ENCODE measurements at places on chromosomes 7 and 10. TPM values are rescaled to one million over a fixed set of nuclear protein-coding genes. Genes with fewer than 3 reads are reported as not detected.

DNA sequence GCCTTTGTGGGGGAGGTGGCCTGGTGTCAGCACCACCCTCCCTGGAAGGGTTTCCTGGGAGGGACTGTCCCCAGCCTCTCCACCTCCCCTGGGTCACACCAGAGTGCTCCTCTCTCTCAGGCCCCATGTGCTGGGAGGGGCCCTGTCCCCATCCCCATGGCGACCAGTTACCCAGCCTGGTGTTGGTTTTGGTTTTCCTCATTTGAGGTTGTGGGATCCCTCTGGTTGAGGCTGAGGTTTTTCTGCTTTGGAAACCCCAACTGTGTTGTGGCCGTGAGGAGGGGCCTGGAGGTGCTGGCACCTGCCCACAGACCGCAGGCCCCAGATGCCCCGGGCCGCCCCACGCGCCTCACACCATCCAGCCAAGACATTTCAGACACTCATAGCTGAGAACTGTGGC is 106.3 kb downstream of the GRK5 start:
- DNase-seq, result no peak

GRCh38 chr7:151934584-151934983 is 21.7 kb upstream of the GALNTL5 start:
- DNase-seq, result no peak

DNA sequence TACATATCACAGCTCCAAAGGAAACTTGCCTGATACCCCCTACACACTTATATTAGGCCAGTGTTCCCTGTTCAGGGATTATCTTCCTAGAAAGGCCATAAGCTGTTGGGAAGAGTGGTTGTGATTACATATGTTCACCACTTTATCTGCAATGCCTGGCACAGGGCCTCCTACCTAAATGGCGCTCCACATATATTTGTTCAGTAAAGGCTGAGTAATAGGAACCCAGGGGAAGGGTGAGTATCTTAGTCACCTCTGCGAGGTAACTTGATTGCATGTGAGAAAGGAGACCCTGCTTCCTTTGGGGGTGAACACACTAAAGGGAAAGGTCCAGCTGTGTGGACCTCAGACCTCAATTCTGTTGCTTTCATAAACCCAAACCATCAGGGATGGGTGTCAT is 896.0 kb downstream of the LRMDA start:
- DNase-seq, result no peak

MLXIPL gene
- total RNA-seq, result 10.4 TPM

DNA sequence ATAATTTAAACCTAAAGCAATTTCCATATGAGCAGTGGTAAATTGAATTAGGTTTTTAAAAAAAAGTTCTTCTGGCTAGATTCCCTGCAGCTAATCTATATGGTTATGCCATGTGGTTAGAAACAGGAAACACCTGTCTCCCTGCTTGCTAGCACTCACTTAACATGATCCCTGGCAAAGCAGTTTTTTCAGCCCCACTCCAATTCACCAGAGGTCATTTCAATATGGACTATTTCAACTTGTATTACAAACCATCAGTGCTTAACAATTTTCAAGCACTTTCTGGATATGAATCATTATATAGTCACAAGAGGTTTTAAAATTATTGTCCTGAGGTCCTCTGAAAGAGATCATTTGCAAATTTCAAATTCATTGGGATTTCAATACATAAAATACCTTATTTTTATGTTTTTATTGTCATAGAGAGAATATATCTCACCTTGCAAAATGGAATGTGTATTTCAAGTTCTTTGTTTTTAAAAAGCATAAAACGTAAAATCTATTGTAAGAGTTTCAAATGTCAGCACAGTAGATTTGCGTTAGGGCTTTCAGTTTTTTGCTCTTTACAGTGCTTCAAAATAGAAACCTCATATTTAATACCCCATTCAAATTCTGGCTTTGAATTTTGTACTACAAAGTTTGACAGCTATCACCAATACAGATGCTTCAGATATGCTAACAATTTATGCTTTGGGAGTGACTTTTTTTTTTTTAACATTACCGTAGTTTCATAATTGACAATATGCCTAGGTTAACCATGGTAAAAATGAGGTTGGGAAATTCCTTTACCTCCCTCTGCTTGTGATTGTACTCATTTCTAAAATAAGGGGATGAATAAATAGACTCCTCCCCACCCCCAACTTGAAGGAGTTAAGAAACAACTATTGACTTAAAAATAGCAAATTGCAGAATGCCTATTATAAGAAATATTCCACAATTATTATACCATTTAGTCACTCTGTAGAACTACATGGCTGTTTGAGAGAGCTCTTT is 117.5 kb upstream of the HGF start:
- DNase-seq, result no peak

GRCh38 chr10:69786791-69787190 is 14.9 kb upstream of the COL13A1 start:
- DNase-seq, result no peak

TMEM196 gene
- total RNA-seq, result not detected

DNA sequence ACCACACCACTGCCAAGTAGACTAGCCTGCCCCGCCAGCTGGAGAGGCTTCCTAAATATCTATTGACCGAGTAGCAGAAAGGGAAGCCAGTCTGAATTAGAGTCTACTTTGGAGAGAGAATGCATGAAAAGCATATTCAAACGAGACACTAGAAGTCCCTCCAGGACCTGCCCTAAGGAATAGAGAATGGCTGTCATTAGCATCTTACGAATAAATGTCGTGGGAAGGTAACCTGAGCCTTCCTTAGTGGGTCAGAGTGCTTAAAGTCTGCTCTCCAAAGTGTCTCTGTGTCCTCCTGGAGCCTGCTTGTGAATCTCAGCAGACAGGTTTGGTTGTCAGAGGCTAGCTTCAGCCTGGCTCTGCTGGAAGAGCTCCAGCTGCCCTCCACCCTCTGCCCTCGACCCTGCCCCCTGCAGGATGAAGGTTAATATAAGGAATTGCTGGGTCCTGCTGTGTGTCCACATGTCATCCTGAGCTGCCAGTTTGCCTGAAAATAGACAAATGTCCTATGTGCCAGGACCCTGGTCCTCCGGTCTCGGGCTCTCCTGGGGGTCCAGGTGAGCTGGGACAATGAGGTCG is 33.4 kb downstream of the FAM241B start:
- no peak for DNase-seq

BEND7 gene
- total RNA-seq, result 9.9 TPM

DNA sequence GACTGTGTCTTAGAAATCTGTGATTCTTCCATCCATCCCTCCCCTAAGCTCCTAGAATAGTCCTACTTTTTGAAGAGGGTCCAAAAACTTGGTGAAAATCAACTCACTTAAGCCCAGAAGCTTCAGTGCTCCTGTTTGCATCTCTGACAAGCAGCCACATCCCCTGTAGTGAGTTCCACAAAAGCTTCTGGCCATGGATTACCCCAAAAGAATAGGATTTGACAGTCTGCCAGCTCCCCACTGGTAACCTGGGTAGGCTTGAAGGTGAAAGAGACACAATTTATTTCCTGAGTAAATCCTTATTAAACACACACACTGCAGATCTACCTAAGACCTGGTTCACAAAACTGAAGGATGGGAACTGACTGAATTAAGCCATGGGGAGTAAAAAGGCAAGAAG is 46.5 kb downstream of the LGI1 start:
- DNase-seq, result no peak

DNA sequence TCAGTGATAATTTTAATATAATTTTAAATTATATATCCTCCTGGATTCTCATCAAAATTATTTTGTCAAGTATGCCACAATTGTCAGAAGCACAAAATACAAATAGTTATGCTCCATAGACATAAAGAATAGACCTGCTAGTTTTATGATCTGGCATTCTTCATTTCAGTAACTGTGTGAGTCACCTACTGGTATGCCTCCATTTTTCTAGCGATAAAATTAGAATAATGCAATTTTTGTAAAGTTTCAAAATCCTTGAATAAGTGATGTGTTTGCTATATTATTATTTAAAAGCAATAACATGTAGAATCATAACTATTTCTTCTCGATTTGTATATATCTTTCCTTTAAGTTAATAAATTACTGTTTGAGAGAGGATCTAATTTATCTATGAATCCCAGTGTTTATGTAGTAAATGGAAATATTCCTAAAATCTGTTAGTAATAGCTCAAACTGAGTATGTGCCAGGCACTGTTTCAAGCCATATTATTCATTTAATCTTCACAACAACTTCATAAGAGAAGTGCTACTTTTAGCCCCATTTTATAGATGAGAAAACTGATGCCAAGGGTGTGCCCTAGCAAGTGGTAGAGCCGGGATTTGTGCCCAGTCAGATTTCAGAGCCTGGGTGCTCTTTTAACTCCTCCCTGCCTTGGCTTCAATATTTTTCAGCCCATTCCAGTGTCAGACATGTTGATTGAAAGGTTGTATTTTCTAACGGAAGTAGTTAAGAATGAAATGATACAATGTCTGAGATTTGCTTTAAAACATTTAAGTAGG is 38.4 kb downstream of the NET1 start:
- DNase-seq, result no peak

- DNase-seq, result no peak
Measured at GRCh38 chr7:128986609-128987008, 48.9 kb downstream of the IRF5 start.
